ENCODE measurements at places on chromosomes 7 and 10.
A peak's percentile ranks its signal among the peaks of the same experiment; 100 is the strongest.

DNA sequence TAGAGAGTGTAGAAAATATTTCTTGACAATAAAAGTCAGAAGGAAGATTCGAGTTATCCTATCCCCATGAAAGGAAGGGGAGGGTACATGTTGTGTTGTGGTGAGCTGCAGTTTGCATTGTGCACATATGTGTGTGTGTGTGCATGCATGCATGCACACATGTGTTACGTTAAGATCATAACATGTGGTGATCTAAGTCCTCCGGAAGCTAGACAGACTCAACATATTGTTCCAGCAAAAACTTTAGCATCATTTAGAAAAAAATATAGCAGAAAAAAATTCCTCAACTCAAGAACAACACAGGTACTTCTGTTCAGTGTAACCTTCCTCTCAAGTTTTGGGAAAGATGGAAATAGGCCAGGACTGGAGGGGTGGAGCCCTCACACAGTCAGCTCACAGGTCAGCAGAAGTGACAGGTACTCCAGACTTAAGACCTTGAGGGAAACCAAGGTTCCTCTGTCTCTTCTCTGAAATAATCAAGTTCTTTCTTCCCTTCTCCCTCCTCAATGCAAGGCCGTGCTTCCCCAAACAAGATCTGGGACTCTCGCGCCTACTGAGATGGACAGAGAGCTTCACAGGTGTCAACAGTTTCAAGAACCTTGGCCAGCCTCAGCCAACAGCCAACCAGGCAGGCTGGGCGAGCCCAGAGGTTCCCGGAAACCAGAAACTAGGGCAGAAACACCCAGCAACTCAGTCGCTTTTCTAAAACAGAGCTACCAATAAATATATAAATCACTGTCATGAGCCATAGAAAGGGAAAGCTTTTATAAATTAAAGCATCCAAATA, 205.2 kb downstream of the FAM107B start:
- no peak for DNase-seq

DNA sequence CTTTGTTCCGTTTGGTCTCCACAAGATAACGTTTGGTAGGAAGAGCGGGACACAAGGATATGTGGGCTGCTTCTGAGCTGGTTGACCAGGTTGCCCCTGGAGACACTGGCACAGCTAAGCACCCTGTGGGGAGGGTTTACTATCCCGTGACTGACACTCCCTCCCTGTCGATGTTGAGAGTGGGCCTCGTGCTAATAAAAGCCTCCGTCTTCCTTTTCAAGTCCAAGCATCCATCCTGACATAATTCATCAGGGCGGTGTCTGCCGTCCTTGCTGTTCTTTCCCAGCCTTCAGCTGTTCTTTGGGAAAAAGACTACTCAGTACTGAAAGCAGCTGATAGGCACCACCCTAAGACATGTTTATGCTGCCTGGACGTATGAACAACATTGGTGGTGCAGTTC, 49.6 kb downstream of the SHH start:
- DNase-seq, result no peak

DNA sequence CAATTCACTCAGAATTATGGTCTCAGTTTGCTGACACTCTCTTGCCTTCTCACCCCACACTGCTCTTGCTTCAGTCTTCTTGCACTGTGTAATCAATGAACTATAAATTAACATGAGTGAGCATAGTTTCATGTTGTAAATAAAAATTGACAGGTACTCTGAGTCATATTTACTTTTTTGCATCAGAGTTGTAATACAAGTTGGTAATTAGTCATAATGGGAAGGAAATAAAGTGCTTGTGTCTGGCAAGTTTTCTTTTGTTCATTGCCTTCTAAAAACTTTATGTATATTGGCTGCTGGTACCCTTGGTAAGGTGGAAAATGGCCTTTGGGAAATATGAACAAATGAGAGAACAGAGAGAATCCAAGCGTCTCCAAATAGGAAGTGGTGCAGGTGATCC, 169.3 kb upstream of the MAGI2 start:
- no peak for DNase-seq

DNA sequence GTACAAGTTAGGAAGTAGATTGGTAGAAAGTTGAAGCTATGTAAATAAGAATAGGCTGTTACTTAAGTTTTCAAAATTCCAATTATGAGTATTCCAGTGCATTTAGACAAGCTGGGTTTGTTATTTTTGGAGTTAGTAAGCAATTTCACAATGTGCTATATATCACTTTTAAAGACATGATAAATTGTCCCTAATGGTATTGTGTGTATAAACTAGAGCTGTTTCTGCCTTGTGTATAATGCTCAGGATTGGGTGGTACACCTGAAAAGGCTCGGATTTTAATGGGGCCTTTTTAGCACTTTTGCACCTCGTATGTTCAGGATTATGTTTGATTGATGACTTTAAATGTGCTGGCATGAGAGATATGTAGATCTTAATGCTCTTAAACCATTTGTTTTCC, 175.8 kb downstream of the VTI1A start:
- DNase-seq, result no peak

- DNase-seq, result no peak
These were observed 708.7 kb downstream of the PARD3 start for GRCh38 chr10:34106356-34106885.

DNA sequence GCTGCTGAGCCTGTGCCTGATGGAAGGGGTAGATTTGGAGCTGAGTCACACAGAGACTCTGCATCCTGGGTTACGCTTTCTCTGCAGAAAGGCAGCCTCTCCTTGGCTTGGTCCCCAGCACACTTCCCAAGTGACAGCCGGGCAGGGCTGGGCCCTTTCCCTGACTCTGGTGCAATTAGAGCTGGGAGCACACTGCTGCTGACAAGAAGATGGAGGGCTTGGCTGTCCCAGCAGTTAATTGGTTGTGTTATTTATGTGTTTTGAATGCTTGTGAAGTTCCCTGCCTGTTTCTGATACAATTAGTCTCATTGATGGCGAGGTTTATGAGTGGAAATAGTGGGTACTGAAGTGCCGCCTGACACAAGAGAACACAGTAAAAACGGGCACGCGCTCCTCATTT, 123.6 kb downstream of the TCERG1L start:
- DNase-seq, result no peak

- DNase-seq, result no peak
These were observed 352.7 kb upstream of the SEMA3A start for GRCh38 chr7:84547331-84547730.

GRCh38 chr7:137768366-137768765, 78.4 kb downstream of the DGKI start:
- no peak for DNase-seq

- no peak for DNase-seq
These were observed 92.4 kb upstream of the KMT2E start for GRCh38 chr7:104921596-104921995.

GRCh38 chr7:29564496-29565223, 1.0 kb downstream of the PRR15 start:
- DNase-seq, result peak; percentile 48

Measured in fibroblast of upper back skin (primary cell).